ENCODE measurements at places on chromosomes 12 and 14.
A peak's percentile ranks its signal among the peaks of the same experiment; 100 is the strongest.

DNA sequence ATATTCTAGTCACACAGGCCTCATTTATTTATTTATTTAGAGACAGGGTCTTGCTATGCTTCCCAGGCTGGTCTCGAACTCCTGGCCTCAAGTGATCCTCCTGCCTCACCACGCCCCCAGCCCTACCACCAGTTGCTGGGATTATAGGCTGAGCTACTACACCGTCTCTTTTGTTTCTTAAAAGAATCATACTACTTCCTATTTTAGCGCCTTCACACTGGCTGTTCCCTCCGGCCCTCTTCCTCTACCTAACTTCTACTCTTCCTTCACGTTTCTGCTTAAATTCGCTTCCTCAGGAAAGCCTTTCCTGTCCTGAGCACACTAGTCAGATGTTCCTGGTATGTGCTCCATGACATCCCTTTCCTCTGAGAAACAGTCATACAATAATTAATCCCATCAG, 6.4 kb upstream of the MRPL42 start:
- DNase-seq = no peak

GRCh38 chr12:46460682-46461210, 88.2 kb upstream of the SLC38A2 start:
- DNase-seq = no peak

GRCh38 chr14:70988452-70988851, 81.2 kb downstream of the PCNX1 start:
- DNase-seq = no peak

DNA sequence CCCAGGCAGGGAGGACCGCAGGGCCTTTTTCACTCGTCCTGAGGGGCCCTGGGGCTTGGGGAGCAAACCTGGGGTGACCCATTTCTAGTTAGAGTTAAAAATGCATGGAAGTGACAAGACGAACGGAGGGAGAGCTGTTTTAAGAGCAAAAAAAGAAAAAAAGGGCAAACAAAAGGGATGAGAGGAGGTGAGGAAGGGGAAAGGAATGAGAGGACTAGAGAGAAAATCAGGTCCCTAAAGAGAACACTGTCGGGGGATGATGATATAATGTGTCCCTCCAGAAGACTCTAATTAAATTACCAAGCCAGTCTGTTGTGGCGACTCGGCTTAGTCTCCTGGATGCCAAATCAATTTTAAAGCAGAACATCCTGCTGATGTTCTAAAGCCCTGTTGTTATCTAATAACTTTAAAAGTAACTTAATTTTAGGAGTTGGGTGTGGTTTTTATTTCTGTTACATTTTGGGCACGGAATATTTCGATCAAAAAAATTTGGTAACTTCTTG, 1.1 kb downstream of the ANO6 start:
- no peak for DNase-seq

GRCh38 chr14:97025722-97026121, 228.5 kb downstream of the VRK1 start:
- DNase-seq = no peak

- no peak for DNase-seq
Observed at GRCh38 chr12:9509464-9510161, 98.1 kb downstream of the KLRB1 start.

- DNase-seq = no peak
Observed at GRCh38 chr14:79201564-79202207, 1009.6 kb downstream of the DIO2 start.

GRCh38 chr14:62696331-62696924, 348.8 kb downstream of the KCNH5 start:
- no peak for DNase-seq

GRCh38 chr12:124655048-124655697, 87.8 kb upstream of the NCOR2 start:
- no peak for DNase-seq

DNA sequence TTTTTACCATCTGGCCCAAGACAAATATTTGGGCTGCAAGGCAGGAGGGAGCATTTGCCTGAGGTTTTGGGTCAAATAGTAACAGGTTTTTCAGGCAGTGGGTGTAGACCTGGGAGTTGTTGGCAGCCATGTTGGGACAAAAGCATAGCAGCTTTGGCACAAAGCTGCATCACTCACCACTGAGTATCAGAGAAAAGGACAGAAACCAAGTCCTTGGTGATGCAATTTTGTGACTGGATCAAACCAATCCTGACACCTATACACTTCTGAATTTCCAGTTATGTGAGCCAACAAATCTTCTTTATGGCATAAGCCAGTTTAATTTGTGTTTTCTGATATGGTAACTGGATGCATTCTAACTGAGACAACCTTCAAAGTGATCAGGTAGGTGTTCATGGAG, 144.8 kb upstream of the KRR1 start:
- DNase-seq = no peak

DNA sequence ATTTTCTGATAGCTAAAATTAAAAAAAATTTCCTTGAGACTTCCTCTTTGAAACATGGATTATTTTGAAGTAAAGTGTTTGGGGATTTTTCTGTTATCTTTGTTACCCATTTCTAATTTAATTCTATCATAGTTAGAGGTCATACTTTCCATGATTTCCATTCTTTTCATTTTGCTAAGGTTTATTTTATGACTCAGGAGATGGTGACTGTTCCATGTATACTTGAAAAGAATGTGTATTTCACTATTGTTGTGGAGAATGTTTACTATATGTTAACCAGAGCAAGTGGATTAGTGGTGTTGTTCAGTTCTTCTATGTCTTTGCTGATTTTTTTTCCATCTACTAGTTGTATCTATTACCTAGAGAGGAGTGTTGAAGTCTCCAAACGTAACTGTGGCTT, 250.5 kb upstream of the PELI2 start:
- no peak for DNase-seq

- peak; percentile 45 for DNase-seq
Observed at GRCh38 chr12:123063535-123063934, 83.1 kb downstream of the ARL6IP4 start.

GRCh38 chr14:91374879-91375702, 42.5 kb downstream of the CCDC88C start:
- no peak for DNase-seq

- no peak for DNase-seq
Observed at GRCh38 chr14:40656311-40656710, 950.4 kb upstream of the LRFN5 start.

GRCh38 chr14:73232984-73233383, 4.3 kb upstream of the PAPLN start:
- no peak for DNase-seq

- DNase-seq = no peak
Observed at GRCh38 chr12:102920271-102920670, 3.2 kb upstream of the PAH start.

- DNase-seq = no peak
Observed at GRCh38 chr12:81208187-81208911, 130.5 kb downstream of the ACSS3 start.

DNA sequence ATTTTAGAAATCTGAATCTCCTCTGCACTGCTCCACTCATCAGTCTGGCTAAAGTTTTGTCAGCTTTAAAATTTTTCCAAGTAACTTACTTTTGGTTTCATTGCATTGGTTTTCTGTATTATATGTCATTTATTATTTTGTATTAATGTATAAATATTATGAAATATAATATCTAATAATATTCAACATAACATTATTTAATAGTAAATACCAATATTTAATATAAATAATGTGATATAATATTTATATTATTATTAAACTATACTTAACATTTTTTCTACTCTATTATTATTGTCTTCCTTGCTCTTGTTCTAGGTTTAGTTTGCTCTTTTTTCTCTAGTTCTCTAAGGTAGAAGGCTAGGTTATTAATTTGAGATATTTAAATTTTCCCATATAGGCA, 512.1 kb downstream of the AACS start:
- no peak for DNase-seq

- DNase-seq = peak; percentile 83
Observed at GRCh38 chr14:76955575-76956315, 72.8 kb downstream of the IRF2BPL start.

DNA sequence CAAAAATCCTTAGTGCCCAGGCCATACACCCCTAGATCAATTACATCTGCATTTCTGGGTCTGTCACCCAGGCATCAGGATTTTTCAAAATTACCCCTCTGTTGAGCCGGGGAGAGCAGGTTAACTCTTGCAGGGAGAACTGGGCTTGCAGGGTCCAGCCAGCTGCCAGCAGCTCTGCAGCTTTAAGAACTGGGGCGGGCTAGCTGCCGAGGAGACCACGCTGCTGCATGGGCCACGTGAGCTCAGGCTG, at the start of gene DGLUCY:
TSS of gene DGLUCY (plus strand) at position 245 of the 250 bp plus-strand sequence. CDS start 46,222 bp downstream, outside the sequence.
- DNase-seq = peak; percentile 87

DNA sequence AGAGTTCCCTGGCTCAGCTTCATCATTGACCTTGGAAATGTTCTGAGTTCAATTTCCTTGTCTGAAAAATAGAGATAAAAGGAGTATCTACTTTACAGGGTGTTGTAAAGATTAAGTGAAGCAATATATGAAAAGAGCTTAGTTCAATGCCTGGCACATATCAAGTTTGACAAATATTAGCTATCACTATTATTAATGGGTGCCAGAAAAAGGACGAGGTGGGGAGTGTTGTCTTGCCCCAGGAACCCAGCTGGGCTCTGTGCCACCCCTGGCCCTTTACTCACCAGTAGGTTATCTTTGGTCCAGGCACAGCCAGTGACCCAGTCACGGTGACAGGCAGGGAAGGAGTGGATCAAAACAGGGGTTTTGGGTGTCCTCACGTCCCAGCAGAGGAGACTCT, 32.0 kb downstream of the PARP2 start:
- no peak for DNase-seq

- no peak for DNase-seq
Observed at GRCh38 chr14:69917287-69917686, 38.1 kb downstream of the SMOC1 start.

GRCh38 chr12:56288705-56289387, 11.3 kb downstream of the CS start:
- no peak for DNase-seq

- DNase-seq = no peak
Observed at GRCh38 chr12:92369636-92370035, 224.0 kb upstream of the BTG1 start.

DNA sequence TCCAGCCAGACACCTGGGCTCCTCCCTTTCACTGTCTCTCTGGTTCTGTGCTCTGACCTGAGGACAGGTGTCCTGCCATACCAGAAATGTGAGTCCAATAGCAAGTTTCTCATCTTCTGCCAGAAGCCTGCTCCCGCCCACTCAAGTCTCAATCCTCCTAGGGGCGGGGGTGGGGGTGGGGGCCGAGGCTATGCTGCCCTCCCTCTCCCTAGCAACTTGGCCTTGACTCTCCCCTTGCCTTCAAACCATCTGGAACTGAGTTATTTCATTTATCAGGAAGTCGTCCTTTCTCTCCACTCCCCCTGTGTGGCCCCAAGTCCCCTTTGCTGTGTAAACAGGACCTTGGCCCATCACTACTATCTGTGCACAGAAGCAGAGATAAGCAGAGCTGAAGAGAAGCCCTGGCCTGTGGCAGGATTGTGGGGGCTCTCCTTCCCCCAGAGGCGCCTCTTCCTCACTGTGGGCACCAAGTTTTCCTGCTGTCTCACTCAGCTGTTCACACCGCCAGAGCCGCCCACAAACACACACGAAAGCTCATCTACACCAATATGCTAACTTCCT, 117.1 kb downstream of the DPF3 start:
- no peak for DNase-seq

DNA sequence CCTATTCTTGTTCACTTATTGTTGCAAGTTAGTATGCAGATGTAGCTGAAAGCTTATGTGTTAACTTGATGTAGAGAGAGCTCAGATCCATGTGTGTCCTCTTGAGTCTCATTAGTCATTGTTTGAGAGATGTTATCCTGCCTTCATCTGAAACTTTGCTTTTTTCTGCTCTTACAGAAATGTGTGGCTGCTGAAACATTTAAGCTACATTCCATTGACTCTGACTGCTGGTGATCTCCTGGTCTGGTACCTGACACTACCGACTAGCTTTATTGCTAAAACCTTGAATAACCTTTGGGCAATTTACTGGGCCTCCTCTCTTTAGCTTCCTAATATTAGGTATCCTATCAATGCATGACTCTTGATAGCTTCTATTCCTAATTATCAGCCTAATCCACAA, 705.6 kb upstream of the FOXG1 start:
- no peak for DNase-seq

- DNase-seq = no peak
Observed at GRCh38 chr12:1289371-1290155, 298.5 kb downstream of the ERC1 start.

DNA sequence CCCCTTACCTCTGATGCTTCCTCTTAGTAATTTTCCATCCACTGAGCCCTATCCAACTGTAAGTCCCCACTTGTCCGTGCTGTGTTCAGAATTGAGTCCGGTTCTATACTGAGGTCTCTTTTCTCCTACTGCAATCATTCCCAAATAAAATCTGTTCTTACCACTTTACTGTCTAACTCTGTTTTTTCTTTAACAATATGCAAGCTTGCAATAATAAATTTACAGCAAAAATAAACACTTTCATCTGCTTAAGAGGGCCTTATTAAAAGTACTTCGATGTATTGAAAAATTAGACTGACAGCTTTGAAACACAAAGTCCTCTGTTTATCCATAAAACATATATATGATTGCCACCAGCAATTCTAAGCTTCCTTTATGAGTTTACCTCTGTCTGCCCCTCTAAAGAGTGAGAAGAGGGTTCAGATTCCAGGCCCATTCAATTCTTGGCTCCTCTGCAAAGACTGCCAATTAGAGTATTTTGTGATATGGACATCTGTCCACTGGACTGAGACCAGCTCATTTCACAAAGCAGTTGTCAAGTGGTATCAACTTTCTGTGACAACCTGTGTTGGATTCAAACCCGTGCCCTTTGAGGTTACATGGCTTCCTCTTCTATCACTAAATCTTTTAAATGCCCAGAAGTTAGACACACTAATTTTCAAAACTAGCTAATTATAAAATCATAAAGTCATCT, 39.9 kb upstream of the G2E3 start:
- DNase-seq = no peak

- no peak for DNase-seq
Observed at GRCh38 chr14:79573486-79573885, 637.8 kb downstream of the DIO2 start.

DNA sequence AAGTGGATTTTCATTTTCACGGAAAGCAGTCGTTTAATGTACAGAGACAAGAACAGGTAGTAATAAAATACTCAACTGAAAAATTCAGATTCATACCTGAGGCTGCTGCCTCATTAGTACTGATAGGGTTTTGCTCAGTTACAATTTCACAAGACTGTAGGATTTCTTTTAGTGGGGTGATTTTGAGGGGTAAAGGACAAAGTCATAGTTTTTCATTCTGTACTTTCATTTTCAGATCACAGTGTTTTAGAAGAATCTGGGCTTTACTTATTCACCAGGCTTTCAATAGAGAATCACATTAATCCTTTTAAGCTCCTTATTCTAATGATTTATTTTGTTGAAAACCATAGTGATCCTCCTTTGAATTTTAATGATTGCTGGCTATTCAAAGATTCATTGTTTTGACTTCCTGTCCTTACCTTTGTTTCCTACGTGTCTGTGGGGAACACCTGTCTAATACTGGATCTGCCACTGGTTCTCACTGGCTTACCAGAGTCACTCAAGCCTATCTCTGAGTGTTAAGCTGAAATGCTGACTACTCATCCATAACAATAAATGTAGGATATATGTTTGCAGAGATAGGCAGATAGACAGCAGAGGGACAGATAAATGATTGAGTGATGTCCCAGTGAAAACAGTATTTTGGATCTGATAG, 243.8 kb upstream of the NPAS3 start:
- DNase-seq = no peak

- DNase-seq = no peak
Observed at GRCh38 chr14:98161356-98161755, 1110.6 kb downstream of the BCL11B start.

Data from activated CD8-positive, alpha-beta T cell treated with anti-CD3 and anti-CD28 coated beads for 36 hours (primary cell).